HS-5 (cell line): ENCODE measurements at places on chromosomes 2 and 18.

DNA sequence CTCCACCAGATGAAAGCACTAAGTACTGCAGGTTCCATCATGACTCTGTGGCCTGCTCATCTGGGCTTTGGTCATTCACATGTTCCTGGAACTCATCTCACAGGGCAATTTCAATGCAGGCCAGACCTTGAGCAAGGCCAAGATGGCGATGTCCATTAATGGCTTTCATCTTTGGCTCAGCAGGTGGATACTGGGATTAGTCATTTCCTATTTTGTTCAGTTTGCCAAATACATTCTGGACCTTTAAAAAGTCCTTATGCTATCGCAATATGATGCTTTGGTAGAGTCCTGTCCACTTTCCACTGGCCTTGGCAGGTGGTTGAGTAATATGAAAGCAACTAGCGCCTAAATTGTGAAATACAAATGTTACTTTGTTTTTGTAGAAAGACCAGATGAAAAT is 170.1 kb upstream of the REV1 start:
- no peak for DNase-seq

- no peak for DNase-seq
Measured at GRCh38 chr2:171310889-171311288, 122.9 kb downstream of the METTL8 start.

DNA sequence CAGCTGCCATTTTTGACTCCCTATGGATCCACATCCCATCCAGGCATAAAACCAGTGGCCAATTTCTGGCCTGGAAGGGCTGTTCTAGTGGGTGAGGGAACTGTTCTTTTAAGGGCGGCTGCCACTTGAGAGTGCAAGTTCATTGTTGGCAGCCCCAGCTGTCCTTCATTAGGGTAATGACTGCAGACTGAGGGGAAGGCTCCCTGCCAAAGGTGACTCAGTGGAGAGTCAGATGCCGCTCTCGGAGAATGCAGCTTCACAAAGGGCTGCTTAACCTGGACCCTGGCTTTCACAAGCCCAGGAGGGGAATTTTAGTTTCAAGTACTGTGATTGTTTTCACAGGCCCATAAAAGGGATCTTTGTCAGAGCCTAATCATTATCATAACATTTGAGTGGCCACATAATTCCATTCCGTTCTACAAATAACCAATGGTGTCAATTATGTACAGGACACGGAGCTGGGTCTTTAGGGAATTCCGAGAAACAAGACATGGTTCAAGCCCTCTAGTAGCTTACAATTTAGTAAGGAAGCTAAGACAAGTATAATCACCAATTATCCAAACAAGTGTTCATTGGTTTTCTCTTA is 235.7 kb downstream of the CDCA7 start:
- DNase-seq, result peak; percentile 97

- DNase-seq, result no peak
Measured at GRCh38 chr2:54568876-54569321, 112.8 kb downstream of the SPTBN1 start.

DNA sequence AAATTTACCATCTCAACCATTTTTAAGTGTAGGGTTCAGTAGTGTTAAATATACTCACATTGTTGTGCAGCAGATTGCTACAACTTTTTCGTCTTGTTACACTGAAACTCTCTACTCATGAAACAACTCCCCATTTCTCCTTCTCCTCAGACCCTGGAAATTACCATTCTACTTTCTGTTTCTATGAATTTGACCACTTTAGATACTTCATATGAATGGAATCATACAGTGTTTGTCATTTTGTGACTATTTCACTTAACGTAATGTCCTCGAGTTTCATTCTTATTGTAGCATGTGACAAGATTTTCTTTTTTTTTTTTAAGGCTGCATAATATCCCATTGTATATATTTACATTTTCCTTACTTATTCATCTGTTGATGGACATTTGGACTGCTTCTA is 203.8 kb downstream of the PLCL1 start:
- DNase-seq, result no peak

DNA sequence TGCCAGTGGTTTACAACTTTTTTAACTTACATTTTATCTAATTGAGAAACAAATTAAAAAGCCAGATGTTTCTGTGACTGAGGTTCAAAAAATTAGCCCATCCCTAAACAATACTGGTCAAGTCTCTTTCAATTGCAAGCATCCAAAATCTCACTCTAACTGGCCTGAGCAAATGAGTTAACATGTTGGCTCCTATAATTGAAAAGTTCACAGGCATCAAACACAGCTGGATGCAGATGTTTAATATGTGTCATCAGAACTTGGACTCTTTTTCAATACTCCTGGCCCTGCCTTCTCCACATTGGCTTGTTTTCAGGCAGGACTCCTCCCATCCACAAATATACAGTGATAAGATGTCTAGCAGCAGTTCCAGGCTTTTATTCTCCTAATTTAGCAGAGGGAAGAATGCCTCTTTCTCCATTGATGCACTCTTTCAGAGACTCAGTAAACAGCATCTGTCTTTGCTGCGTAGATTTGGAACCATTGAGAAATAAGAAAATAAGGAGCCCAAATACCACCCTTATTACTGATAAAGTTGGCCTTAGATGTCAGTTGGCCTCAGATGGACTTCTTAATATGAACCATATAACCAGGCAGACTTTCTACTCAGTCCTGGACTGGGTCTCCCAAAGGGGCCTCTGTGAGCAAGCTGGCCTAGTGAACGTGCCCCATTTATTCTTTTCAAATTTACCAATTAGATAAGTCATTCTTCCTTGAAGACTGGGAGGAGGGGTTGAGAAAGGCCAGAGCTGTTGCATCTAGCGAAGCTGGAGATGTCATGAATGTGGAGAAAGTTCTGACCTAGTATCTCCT is 30.4 kb upstream of the FN1 start:
- no peak for DNase-seq

DNA sequence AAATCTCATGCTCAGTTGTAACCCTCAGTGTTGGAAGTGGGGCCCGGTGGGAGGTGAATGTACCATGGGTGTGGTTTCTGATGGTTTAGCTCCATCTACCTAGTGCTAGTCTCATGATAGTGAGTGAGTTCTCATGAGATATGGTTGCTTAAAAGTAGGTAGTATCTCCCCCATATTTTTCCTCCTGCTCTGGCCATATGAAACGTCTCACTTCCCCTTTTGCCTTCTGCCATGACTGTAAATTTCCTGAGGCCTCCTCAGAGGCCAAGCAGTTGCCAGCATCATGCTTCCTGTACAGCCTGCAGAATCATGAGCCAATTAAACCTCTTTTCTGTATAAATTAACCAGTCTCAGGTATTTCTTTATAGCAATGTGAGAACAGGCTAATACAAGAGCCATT is 62.8 kb upstream of the RNF152 start:
- no peak for DNase-seq

- DNase-seq, result no peak
Measured at GRCh38 chr18:45565280-45565970, 49.9 kb upstream of the SLC14A2 start.

DNA sequence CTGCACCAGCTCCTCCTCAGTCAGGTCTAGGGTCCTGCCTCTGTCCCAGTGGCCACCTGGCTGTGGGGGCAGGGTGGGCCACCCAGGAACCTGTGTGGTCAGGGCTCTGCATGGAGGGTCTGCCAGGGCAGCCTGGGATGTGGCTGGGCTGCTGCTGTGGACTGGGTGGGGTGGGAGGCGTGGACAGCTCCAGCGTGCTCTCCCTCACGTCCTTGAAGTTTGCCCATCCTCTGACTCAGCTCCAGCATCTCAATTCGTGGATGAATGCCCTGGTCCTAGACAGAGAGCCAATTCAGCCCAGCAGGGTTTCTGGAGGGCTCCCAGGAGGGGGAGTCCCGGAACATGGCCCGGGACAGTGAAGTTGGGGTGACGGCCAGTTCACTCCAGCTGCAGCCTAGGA is 64.3 kb upstream of the EPAS1 start:
- DNase-seq, result no peak

- no peak for DNase-seq
Measured at GRCh38 chr2:161312996-161313395, 4.8 kb downstream of the PSMD14 start.

GRCh38 chr2:70258532-70258875 is 567 bp downstream of the PCYOX1 start:
- no peak for DNase-seq

DNA sequence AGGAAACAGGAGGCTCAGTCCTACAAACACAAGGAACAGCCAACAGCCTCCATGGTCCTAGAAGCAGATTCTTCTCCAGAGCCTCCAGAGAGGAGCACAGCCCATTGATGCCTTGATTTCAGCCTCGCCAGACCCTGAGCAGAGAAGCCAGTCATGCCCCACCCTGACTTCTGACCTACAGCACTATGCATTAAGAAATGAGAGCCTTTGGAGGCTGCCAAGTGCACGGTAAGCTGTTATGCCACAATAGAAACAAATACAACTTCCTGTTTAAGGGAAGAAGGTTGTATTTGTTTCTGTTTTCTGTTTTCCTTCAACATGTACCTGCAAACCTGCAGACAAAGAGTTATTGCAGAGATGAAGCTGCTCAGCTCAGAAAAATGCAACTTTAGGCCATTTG is 181.3 kb upstream of the AGAP1 start:
- no peak for DNase-seq

- no peak for DNase-seq
Measured at GRCh38 chr2:15311201-15311907, 249.8 kb downstream of the NBAS start.

DNA sequence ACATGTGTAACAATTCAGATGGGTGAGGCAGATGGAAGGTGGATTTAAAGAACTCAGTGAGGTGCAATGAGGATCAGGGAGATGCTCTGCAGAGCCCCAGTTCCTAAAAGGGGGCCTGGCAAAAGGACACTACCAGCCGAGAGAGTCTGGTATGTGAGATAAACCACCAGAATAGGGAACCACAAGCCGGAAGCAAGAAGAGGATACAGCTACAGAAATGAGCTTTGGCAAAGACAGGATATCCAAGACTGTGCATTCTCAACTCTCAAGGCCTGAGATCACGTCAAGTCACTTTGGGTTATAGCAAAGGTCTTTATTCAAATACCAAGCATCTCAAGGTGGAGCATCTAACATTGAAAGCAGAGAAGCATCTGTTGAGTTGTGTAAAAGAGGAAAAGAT is 293.5 kb downstream of the ARHGAP15 start:
- no peak for DNase-seq

DNA sequence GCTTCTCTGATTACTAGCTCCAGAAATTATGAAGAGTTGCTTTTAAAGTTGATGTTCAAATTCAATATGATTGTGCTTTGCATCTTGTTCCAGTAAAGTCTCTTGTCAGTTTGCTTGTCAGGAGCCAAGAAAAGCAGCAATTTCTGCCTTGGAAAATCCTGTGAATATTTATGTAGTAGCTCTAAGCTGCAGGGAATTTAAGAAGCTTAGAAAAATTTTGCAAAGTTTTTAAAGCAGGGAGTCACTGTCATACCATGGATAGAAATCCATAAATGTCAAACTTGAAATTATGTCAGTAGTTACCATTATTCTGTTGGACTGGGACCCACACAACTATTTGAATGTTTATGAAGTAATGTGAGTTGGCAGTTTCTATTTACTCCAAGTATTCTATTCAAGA is 169.3 kb downstream of the TMEM200C start:
- DNase-seq, result no peak

GRCh38 chr2:232375164-232375563 is 3.4 kb upstream of the ALPP start:
- no peak for DNase-seq

GRCh38 chr2:208006337-208006736 is 19.0 kb downstream of the PLEKHM3 start:
- no peak for DNase-seq

DNA sequence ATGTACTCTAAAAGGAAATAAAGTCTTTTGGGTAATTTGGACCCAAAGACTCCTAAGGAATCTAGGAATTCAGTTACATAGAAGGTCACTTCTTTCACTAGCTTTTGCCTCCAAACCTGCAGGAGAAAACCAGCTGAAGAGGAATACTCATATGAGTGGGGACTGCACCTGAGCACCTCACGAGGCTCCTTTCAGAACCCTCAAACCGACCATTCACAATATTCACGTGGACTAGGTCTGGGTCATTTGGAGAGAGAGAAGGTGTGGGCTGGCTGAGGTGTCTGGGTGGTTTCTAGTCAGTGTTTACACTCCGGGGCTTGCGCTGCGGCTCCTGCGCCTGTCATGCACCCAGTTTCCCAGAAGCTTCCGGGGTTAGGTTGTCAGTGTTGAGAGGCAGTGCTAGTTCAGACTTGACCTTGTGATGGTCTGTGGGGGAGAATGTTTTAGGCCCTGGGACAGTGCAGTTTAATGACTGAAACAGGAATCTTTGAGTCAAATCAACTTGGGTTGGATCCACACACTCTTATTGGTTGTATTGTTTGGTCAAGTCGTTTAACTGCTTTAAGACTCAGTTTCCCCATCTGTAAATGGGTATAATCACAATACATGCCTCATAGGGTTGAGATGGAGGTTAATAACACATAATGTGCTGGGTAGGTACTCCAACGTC is 78.4 kb downstream of the LIMS1 start:
- DNase-seq, result no peak

GRCh38 chr2:149739171-149739882 is 151.8 kb upstream of the MMADHC start:
- DNase-seq, result no peak

DNA sequence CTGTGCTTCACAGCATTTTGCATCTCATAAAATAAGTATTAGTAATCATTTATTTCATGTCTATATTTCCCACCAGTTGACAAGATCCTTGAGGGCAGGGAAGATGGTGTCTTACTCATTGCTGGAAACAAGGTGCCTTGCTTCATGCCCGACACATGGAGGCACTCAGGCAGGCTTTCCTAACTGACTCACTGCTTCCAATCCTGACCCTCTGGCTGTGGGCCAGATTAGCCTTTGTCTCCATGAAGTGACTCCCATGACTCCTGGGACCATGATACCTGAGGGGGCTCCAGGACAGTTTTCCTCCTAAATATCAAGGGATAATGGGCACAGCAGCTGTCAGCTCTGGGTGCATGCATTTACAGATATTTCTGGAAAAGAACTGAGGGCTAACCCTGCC is 275.1 kb downstream of the AGPS start:
- DNase-seq, result no peak

GRCh38 chr18:49898421-49898820 is 85.1 kb upstream of the ACAA2 start:
- peak; percentile 22 for DNase-seq

GRCh38 chr2:133657591-133657990 is 89.3 kb upstream of the NCKAP5 start:
- no peak for DNase-seq
